ENCODE measurements at places on chromosomes 1 and 21. TPM values are rescaled to one million over a fixed set of nuclear protein-coding genes. Genes with fewer than 3 reads are reported as not detected.

Gene ARHGAP30
- total RNA-seq: 4.0 TPM

Gene TAS1R1
- total RNA-seq: 0.05 TPM

Gene TSTD1
- 30.7 TPM for total RNA-seq

Gene CFHR4
- 97.9 TPM for total RNA-seq
